ENCODE measurements at places on chromosomes 2 and 18.

DNA sequence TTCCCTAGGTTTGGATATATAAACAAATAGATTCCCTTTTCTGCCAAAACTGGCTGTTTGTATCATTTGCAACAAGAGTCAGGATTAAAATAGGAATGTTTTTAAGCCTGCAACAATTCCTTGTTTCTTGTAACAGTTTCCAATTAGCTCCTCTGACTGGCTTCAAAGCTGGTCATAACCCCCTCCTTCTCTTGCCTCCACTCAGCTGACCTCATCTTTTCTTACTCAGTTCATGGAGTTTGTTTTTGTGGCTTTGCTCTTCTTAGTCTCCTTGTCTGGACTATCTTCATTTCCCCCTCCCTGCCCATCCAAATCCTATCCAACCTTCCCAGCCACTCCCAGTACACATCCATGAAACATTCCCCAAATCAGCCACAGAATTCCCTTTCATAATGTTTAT is 14.3 kb upstream of the RAPH1 start:
- no peak for DNase-seq

GRCh38 chr18:48228301-48228715 is 180.9 kb downstream of the ZBTB7C start:
- no peak for DNase-seq

DNA sequence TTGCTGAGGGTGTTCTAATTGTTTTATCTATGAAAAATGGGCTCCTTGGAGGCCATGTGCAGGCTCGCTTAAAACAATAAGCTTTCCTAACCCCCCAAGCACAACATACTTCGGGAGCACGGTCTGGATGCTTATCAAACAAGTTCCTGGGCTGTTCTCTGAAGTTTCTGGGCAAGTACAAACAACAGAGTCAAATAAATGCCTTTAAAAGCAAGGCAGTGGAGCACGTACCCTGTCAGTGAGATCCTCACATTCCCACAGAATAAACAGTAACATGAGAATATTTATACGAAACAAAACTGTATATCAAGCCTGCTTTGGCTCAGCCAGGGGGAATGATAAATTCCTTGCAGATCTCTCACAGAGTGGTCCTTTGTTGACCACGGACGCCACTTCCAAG is 44.8 kb downstream of the FTCDNL1 start:
- DNase-seq: no peak

- DNase-seq: no peak
These were observed 407.1 kb upstream of the SOX11 start for GRCh38 chr2:5285061-5285460.

DNA sequence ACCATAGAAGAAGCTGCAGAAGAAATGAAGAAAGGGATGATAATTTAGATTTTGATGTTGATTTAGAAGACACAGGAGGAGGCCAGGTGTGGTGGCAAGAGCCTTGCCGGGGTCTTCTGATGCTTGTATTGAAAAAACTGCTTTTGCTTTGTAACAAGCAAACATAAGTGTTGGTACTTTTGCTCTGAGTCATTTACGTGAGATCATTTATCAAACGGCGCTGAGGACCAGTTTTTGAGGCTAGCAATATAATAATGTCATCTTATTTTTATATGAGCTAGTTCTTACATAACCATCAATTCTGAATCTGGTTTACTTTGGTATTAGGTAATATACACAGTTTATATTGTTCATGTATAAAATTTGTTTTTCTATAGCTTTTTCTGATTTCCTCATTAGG is 30.6 kb downstream of the SPTBN1 start:
- no peak for DNase-seq

GRCh38 chr18:7172611-7173010 is 55.0 kb upstream of the LAMA1 start:
- no peak for DNase-seq

DNA sequence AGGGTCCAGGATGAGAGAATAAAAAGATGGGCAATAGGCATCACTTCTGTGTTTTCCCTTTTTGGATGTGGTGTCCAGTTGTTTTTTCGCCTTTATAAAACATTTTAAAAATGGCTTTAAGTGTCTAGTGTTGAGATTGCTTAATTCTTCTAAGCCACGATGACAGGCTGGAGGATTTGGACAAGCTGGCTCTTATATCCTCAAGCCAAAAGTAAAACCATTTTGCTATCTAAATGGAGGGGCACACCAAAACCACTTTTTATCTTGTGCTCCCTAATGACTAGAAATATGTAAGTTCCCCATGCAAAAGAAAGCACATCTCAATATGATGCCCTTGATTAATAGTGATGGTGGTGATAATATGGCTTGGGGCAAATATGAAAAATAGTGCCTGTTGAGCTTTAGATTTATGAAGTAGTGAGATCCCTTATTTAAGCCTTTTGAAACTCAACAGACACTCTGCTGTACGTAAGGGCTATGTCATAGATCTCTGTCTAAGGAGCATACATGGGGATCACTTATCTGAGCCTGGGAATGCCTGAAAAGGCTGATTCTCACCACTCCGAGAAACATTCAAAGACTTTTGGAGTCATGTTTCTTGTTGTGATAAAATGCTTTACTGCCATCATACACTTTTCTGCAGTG is 185.5 kb downstream of the KCNS3 start:
- no peak for DNase-seq

- no peak for DNase-seq
These were observed 151.1 kb downstream of the FSHR start for GRCh38 chr2:49003201-49003600.

GRCh38 chr2:43576981-43577892 is 18.6 kb downstream of the THADA start:
- peak; percentile 30 for DNase-seq

- no peak for DNase-seq
These were observed 20.6 kb downstream of the SERTAD2 start for GRCh38 chr2:64632835-64633819.

GRCh38 chr2:180743401-180743800 is 237.0 kb upstream of the UBE2E3 start:
- no peak for DNase-seq

DNA sequence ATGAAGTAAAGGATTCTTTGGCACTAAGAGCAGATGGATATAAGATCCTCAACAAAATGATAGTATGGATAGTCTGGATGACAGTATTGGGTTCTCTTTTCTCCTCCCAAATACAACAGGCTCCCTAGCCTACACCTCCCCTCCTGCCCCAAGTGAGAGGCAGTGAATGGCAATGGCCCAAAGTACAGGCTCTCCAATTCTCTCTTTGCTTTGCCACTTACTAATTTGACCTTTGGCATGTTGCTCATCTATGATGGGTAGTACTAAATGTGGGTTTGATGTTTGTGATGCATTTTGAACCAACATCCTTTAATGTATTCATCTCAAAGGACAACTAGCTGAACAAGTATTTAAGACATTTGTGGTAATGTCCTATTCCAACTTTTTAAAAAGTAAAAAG is 65.9 kb downstream of the EIF5B start:
- no peak for DNase-seq

DNA sequence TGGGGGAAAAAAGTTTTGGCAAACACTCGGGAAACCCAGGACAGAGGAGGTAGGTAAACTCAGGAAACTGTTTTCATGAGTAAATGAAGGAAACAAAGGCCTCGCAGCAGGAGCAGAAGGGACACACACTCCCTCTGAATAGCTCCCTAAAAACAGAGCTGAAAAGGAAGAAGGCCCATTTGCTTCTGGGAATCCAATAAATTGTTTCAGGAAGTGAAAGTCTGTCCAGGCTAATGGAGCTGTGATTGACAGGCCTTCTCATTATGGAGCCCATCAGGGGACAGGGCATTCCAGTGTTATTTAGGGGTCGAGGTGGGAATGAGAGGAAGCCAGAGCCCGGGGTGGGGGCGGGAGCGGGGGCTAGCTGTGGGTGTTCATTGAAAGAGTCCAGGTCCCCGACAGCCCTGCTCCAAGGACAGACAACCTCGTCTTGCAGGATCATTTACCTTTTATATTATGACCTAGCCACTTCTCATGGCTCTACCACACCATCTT is 81.2 kb downstream of the GBX2 start:
- no peak for DNase-seq

DNA sequence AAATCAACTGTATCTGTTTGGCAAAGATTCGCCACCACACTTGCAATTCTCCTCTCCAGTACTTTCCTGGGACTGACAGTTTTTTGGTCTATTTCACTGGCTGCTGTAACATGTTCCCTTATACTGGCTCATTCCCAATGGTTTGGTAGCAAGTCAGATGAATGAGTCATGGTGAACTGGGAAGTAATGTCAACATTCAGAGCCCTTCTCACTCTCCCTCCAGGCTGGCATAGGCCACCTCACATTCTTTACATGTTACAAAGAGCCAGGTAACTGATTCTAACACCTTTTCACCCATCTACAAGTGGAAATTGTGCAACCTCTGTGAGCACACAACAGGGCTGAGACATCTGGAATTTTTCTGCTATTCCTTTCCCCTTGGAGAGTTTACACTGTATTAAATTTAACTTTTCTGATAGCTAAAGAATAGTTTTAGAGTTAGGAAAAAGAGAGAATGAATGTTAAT is 111.3 kb upstream of the TLK1 start:
- no peak for DNase-seq

- DNase-seq: no peak
These were observed 134.6 kb upstream of the GPC1 start for GRCh38 chr2:240300840-240301239.

- DNase-seq: peak; percentile 36
These were observed 198.5 kb downstream of the UBE2E3 start for GRCh38 chr2:181178823-181179412.

- peak; percentile 48 for DNase-seq
These were observed 52.8 kb downstream of the CLASP1 start for GRCh38 chr2:121596221-121597080.

- DNase-seq: no peak
These were observed 402.8 kb downstream of the ZEB2 start for GRCh38 chr2:144117086-144117485.

DNA sequence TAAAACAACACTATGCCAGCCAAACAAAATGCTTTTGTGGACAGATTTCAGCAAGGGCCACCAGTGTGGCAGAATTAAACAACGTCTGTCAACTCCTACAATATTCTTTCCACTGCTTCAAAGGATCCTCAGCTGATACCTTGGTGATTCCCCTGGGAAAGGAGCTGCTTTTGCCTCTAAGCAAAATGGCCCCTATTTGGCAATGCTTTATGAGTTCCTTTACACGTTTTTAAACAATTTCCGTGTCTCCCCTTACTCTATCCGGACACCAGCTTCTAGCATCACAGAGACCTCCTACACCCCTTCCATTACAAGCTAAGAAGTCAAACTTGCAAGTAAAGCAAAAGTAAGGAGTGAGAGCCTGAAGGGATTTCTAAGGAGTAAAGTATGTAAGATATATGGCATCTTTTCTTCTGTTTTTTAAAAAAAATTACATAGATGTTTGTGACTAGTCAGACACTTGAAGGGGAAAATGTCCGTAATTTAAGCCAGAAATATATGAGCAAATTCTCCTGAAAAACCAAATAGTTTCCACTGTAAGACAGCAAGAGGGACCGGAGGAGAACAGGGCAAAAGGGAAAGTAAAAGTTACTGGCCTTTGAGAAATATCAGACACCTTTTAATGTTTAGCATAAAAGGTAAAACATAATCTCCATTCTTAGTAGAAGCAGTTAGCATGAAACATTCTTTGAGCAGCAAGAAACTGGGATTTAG is 1.9 kb downstream of the SOS1 start:
- no peak for DNase-seq

DNA sequence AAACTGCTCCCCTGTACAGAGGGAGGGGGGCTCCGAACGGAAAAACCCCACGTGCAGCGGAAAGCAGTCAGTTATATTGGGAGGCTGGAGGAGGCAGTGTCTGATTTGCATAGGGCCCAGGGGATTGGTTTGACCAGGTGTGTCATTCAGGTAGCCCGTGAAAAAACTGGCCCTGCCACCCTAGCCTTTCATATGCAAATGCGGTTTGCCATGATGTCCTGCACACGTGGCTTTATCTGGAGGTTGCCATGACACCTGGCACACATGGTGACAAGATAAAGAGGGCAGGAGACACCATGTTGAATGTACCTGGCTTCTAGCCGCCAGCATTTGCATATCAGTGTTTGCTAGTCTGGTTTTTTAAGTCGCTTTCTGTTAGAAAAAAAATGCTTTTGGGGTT is 20.5 kb downstream of the SLC25A52 start:
- DNase-seq: no peak

DNA sequence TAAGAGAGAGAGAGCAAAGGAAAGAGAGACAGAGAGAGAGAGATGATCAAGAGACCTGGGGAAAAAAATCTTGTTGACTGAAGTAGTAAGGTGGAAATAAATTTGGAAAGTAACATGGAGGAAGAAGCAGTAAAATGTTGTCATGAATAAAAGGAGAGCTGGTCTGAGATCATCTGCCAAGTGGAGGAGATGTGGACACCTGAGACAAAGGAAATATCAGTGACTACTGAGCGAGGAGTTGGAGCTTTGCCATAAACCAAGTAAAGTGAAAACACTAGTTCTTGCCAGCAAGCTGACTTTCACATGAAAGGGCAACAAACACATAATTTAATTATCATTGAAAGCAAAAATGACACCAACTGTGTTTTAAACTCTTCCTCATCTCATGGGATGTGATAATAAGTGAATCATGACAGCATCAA is 49.0 kb upstream of the DSG1 start:
- DNase-seq: no peak

DNA sequence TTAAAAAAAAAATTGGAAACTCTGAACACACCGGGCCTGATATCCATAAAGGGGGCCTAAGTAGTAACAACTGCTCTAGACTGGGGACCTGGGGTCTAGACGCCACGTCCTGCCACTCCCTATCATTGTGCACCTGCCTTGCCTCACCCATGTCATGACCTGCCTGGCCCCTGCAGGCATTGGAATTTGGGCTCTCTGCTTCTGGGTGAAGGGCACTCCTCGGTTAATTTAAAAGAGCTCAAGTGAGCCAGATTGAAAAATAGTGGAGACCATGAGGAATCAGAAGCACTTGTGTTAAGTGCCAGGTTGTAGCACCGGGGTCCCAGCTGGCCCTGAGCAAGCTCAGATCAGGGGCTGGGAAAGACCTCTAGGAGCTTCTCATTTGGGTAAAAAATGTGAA is 48.1 kb downstream of the SLC4A1AP start:
- no peak for DNase-seq

DNA sequence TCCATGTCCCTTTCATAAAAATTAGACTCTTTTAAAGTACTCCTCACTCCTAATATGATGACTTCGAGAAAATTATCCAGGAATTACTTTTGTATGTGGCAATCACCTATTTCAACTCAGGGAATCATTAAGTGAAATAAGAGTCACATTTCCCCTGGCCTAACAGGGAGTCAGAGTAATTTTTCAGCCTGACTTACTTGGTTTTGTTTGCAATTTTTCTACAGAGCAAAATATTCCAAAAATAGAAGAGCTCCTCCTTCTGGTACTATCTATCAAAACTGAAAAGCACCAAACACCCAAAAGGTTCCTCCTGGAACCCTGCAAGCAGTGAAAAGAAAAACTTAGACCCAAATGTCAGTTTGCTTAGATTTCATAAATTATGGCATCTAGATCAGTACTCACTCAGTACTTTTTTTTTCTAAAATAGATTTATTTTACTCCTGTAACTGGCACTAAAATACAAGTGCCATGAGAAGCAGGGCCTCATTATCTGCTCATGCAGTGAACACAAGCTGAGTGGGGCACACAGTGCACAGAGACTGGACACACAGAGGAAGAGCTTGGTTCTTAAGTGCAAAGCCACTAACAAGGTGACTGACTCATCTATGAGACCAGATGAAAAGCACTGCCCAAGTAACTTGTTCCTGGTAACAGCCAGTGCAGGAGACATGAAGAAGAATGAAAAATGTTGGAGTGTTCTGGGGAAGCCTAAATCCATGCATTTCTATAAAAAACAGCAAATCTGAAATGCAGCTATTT is 28.7 kb downstream of the ACAA2 start:
- no peak for DNase-seq

All from CD4-positive, alpha-beta T cell treated with Interferon gamma for 1 hour (primary cell).